Stimulated activated CD4-positive, alpha-beta T cell treated with anti-CD3 and anti-CD28 coated beads, Interleukin-4, amount 100 ng/mL, for 4 hours (primary cell): ENCODE measurements at places on chromosomes 4 and X.

DNA sequence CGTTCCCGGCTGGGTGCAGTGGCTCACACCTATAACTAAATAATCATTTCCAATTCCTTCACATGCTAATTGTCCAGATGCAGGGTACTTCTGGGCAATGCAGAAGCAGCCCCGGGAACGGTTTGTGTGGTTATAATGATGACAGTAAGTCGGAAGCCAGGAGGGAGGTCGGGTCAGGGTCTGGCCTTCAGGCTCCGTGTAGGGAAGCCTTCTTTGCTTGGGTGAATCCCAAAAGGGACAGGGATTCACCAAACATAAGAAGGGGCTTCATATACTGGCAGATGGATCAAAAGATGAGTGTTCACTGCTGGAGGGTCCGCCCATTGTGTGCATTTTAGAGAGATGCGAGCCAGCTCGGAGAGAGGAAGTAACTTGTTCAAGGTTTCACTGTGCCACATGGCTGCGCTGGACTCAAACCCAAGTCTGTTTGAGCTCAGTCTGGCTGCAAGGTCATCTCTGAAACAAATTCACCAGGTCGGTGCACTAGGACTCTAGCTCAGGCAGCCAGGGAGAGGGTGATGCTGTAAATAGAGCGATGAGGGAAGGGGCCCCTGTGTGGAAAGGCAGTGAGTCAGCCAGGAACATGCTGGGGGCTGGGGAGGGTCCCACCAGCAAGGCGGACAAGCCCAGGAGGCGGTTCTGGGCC is 4.8 kb upstream of the KIAA0232 start:
- no peak for DNase-seq

GRCh38 chr4:135123632-135124031 is 922.0 kb upstream of the PABPC4L start:
- DNase-seq, result no peak

DNA sequence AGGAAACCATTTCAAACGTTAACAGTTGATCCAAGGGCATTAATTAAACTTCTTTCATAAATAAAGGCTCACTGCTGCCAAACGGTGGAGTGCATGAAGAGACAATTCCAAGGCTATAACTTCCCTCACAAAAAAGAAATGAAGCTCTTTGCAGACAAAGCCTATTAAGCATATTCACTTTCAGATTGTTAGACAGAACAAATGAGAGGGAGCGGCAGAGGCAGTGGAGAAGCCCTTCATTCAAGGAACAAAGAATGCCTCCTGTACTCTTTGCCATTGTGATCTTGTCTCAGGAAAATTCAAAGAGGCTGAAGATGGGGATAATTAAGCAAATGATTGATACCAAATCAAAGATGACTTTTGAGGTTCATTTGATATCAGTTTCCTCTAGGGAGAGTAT is 370.5 kb upstream of the FAT1 start:
- DNase-seq, result no peak

DNA sequence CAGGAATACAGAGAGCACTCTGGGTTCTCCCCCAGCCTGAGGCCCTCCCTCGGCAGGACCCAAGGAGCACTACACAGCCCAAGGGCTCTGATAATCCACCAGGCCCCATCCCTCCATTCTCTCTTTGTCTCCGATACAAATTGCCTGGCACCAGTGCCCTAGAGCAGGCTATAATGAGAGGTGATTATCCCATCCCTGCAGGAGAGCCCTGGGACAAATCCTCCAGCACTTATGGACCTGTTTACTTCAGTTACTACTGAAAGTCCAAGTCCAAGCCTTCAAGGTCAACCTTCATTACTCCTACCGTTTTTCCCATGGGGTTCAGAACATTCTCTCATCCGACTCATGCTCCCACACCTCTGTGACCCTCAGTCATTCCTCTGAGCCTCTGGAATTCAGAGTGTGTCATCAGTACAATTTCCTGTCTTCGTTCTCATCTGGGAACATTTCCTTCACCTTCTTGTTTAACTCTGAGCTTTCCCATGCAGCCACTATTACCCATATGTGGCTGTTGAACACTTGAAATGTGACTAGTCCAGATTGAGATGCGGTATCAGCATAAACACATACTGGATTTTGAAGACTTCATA is 299.0 kb downstream of the RAPGEF2 start:
- no peak for DNase-seq

- DNase-seq, result no peak
These were observed 876 bp downstream of the MPP1 start for GRCh38 chrX:154804261-154804956.

DNA sequence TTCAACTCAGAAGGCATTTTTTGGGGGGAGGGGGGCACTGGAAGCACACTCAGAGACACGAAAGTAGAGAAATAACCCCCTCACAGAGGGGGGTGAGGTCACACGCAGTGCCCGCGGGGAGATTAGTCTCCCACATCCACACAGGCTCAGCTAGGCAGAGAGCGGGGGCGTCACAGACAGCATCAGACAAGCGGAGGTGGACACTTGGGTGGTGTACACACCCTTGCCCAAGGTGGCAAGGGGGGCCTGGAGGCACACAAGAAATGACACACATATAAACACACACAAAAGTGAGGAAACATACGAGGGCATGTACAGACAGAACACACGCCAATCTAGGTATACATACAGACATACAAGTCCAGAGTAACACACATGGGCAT is 637 bp upstream of the SYN1 start:
- DNase-seq, result no peak

- no peak for DNase-seq
These were observed 14.2 kb downstream of the RGS12 start for GRCh38 chr4:3307060-3307459.

DNA sequence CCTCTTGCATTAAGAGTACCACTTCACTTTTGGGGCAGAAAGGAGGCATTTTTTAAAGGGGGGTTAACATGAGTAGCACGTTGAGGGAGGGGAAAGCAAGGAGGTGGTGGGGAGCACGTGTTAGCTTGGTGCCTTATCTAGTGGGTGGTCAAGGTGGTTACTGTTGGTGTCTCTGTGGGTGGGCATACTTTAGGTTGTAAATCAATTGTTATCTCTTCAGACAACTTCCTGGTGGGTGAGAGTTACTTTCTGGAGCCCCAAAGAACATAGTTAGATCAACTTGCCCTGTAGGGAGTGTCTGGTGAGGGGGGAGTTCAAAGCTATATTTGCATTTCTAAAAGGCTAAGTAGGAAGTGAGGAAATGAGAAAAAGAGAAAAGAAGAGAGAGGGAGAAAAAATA is 297.7 kb upstream of the CLNK start:
- DNase-seq, result no peak

GRCh38 chrX:64580605-64581004 is 185.4 kb upstream of the MTMR8 start:
- DNase-seq, result no peak

- no peak for DNase-seq
These were observed 25.6 kb downstream of the HSD17B11 start for GRCh38 chr4:87365348-87365747.

GRCh38 chr4:178599521-178599920 is 1157.3 kb upstream of the AGA start:
- DNase-seq, result no peak

DNA sequence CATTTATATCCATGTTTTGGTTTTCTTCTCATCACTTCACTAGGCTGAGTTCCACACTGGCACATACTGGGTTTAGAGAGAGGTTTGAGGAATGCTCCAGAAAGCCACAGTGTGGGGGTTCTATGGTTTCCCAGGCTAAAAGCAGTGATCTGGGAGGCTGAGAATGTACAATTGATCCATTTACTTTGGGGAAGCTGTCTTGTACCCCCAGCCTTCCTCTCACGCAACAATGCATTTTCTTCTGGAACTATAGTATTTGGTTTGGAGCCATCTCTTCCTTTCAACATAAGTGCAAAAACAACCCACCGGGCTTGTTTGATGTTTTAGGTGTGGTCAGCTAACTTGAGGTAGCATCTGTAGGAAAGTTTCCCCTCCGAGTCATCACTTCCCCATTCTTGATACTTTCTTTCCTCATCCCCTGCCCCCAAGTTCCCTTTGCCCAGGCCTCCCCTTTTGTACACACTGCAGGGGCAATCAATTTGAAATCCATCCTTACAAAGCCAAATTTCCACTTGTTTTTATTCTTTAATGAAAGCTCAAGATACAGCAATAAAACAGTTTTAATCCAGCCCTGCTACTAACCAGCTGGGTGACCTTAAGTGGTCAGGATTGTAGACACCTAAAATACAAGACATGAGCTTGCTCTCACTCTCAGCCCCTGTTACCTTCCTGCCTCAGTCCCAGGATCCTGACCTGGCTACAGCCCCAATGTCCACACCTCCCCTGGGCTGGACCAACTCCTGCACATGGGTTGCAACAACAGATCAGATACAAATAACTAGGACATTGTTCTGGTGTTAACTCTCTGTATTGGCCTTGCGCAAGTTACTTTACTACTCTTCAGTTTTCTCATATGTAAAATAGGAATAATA is 109.2 kb downstream of the FHDC1 start:
- DNase-seq, result no peak

DNA sequence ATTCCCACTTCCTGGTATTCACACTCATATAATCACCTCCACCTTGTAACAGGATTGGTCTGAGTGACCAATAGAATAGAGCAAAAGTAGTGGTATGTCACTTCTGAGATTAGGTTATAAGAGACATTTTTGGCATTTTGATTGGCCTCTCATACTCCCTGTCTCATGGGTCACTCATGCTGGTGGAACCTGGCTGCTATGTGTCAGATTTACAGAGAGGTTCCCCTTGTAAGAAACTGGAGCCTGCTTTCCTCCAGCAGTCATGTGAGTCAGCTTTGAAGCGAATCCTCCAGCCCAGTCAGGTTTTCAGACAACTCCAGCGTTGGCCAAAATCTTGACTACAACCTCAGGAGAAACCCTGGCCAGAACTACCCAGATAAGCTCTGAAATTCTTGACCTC is 2.6 kb upstream of the OTUD4 start:
- no peak for DNase-seq

GRCh38 chr4:24489870-24490269 is 94.5 kb downstream of the DHX15 start:
- DNase-seq, result no peak

DNA sequence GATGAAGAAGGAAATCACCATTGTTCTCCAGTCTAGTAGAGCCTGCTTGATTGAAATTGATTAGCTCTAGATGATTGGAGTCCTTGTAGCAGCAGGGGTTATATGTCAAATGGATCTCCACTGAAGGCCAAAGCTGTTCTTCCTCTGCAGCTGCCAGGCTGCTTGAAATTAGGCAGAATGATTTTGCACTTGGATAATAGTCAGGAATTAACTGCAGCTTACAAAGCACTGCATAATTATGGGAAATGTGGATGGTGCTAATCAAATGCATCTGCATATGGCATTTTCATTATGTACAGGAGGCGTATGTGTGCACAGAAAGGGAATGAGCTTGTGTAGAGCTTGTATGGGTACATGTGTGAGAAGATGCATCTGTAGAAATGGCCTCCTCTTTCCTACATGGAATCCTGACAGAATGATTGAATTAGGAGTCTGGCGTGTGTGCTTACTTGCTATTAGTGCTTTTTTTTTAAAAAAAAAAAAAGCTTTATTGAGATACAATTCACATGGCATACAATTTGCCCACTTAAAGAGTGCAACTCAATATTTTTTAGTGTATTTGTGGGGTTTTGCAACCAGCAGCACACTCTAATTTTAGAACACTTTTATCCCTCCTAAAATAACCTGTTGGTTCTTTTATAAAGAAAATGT is 65.9 kb downstream of the TMEM131L start:
- DNase-seq, result no peak

GRCh38 chrX:69085151-69085550 is 80.1 kb downstream of the PJA1 start:
- no peak for DNase-seq

- no peak for DNase-seq
These were observed 625.5 kb upstream of the INTU start for GRCh38 chr4:127007305-127007704.

- no peak for DNase-seq
These were observed 29.7 kb upstream of the ADH6 start for GRCh38 chr4:99248714-99249113.

GRCh38 chr4:47533689-47534347 is 48.7 kb downstream of the ATP10D start:
- no peak for DNase-seq
